ENCODE measurements at places on chromosomes 2 and 18.
A peak's percentile ranks its signal among the peaks of the same experiment; 100 is the strongest.

GRCh38 chr18:12656605-12656937, 1.3 kb downstream of the SPIRE1 start:
- peak; percentile 29 for DNase-seq

DNA sequence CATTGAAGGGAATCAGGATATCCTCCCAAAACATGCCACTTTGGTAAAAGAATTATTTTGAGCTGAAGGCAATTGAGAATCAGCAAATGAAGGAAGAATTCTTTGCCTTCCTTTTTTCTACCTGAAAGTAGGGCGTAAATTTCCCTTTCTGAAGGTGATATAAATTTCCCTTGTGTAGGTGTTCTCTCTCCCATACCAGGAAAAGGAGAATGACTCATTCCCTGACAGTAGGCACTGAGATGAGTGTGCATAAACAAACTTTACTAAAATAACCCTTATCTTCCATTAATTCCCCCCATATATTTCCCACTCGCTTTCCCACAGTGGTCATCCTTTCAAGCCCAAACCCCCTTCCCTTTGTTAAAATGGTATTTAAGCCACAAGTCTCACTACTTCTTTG, 1339.0 kb downstream of the LRP1B start:
- DNase-seq: no peak

DNA sequence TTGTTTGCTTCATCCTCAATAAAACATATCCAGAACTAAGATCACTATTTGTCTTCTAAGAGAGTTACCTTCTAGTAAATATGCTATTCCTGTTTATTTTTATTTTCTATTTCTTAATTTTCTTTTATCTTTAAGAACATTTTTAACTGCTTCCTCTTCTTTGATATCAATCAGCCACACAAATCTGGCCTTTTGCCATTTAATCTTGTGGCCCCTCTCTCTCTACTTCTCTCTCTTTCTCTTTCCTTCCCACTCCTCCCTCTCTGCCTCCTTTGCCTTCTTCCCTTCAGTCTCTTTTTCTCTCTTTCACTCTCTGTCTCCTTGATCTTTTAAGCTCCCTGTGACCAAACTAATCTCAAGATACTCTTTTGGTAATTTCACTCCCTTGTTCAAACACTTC, 108.4 kb downstream of the GRB14 start:
- no peak for DNase-seq

DNA sequence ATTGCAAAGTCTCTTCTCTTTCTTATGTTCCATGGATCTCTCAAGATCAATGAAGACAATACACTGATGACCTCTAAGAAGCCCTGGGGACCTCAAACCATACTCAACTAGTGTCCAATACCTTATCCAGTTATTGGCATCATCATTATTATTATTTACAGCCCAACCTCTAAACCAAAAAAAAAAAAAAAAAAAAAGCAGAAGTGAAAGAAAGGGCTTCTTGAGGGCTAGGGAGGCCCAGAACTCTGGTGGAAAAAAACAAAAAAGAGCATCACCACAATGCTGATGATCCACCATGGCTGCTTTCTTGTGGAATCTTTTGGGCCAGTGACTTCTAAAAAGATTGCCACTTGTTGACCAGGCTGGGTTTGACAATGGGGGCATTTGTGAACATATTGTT, 324.9 kb downstream of the LPIN1 start:
- DNase-seq: no peak

DNA sequence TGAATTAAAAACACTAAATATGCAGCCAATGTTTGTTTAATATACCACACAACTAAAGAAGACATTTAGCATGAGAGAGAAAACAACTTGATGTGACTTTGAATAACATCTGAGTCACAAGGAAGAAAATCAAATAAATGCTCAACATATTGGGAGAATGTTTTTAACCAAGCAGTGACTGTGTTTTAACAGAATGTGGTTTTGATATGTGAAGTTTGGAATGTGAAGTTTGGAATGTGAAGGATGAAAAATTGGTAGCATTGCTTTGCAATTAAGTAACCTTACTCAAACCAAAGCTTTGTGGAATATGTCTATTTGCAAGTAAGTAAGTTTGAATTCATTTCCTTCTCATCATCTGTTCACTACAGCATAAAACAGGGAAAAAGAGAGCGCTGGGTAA, 128.2 kb upstream of the DNAJC10 start:
- peak; percentile 61 for DNase-seq

GRCh38 chr2:109721135-109721534, 73.0 kb upstream of the RGPD5 start:
- no peak for DNase-seq

GRCh38 chr2:156800065-156800653, 364.0 kb downstream of the GPD2 start:
- DNase-seq: no peak

- peak; percentile 18 for DNase-seq
Observed at GRCh38 chr18:73778032-73778359, 369.6 kb downstream of the FBXO15 start.

GRCh38 chr2:64667535-64667934, 13.8 kb upstream of the SERTAD2 start:
- no peak for DNase-seq

DNA sequence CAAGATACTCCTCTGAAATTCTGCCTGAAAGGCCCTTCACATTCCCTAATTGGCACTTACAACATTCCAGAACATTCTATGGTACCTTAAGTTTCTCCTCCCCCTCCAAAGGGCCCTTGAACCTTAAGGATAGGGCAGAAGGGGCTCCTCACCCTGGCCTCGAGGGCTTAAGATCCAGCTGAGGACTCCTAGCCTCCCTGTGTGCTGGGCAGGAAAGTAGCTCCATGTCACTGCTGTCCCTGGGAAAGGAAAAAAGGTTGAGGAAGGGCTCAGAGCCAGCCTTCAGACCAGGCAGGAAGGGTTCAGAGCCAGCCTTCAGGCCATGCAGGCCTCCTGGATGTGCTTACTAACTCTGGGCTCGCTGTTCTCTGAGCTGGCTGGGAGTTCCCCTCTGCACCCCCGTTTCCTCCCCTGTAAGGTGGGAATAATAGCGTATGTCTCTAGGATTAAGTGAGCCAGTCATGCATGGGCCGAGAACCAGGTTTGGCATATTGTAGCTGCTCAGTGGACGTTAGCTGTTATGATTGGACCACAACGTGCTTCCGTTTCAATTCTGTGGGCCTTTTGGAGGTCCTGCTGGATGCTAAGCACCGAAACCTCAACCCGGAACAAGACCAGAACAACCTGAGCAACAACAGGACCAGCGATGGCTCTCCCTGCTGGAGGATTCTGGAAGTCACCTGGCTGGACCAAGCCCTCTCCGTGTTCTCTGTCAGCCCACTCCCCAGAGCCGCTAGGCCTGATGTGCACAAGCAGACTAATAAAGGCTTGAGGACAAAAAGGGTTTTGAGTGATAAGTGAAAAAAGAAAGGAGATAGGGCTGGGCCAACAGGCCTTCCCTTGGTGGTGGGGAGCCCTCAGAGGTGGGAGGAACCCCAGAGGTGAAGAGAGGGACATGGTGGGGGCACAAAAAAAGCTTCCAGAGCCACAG, 1.0 kb upstream of the B3GNT7 start:
- no peak for DNase-seq

DNA sequence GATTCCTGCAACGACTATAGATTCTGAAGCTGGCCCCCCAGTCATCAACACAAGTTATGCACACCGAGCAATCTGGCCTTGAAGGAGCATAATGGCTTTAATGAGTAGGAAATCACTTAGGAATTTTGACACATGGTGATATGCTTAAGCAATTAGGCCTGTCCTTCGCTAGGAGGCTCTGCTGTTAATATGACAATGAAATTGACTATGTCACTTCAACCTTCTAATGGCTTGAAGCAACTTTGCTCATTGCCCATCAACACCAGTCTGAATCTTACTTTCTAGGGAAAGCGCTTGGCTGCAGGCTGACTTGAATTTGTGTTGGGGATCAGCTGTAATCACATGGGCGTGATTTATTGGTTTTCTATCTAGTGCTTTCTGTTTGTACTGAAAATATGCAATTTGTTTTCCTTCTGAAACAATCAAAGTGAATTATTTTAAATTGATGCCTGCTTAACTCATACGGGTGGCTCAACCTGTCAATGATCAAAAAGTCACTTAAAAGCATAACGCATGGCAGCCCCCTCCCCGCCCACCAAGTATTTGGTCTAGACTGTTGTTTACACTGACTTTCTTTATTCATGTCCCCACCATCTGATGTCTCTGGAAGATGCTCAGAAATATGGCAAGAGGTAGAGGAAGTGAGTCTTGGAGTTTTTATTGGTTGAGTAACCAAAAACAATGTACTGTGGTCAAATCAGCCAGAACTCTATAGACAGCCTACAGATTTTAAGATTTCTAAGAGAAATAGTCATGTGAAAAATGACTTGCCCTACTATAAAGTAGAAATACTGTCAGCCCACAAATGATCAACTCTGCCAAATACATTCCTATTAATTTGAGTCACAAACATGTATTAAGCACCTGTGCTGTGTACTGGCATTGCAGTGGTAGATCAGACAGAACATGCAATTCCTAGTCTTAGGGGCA, 344.9 kb downstream of the RBM43 start:
- DNase-seq: peak; percentile 31

- no peak for DNase-seq
Observed at GRCh38 chr2:31127931-31128330, 10.3 kb downstream of the GALNT14 start.

GRCh38 chr2:141105763-141106162, 1025.1 kb downstream of the LRP1B start:
- DNase-seq: no peak

DNA sequence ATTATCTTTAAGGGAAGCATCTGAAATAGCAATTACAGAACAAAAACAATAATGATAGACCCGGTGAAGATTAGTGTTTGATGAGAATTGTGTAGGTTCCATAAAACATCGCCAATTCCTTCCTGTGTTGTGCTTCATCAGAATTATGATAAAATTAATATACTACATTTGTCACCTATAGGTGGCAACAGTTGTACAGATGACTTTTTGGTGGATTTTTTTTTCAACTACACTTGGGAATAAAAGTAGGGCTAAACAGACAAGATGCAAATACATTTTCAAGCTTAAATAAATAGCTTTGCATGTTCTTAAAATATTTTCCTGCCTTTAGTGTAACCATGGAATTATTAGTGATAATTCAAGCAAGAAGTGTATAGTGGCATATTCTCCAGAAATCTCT, 7.0 kb upstream of the LYPD1 start:
- no peak for DNase-seq

DNA sequence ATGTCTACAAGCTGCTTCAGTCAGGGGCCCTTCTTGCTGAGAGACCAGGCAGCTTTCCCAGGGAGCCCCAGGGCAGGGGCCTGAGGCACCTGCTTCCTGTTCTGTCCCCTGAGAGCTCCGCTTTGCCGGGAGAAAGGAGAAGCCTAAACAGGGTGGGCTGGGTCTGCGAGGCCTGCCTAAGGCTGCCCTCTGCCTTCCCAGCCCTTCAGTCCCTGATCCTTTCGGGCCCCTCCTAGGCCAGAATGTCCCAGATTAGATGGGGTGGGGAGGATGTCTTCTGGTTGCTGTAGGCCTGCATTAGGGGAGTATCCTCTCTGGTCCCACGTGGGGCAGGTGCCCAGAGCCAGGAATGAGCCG, 72.4 kb downstream of the TGOLN2 start:
- no peak for DNase-seq

DNA sequence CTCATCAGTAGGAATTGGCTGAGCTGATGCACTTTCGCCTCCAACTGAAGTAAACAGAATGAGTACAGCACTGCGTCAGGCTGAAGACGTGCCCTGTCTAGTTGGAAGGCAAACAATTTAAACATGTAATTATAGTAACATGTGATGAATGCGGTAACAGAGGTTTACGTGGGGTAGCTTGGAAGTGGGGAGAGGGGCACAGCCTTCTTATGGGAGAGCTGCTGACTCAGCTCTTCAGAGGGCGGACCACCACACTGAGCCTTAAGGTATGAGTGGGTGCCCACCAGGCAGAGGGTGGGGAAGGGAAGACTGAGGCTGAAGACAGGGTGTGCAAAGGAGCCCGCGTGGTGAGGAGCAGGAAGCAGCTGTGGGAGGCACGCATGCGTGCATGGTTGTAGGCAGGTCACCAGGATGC, 6.2 kb upstream of the EHD3 start:
- DNase-seq: no peak

- DNase-seq: no peak
Observed at GRCh38 chr2:105739426-105739825, 5.3 kb upstream of the NCK2 start.

- no peak for DNase-seq
Observed at GRCh38 chr2:200435379-200435778, 74.5 kb downstream of the KCTD18 start.

- no peak for DNase-seq
Observed at GRCh38 chr2:20855456-20855855, 32.6 kb upstream of the LDAH start.

- peak; percentile 43 for DNase-seq
Observed at GRCh38 chr2:112712903-112713584, 7.8 kb upstream of the NT5DC4 start.

Measured in GM03348 (cell line).